ENCODE measurements at places on chromosomes 5 and 9. TPM values are rescaled to one million over a fixed set of nuclear protein-coding genes. Genes with fewer than 3 reads are reported as not detected.
A peak's percentile ranks its signal among the peaks of the same experiment; 100 is the strongest.

The ALDH1A1 gene
- 8.8 TPM for total RNA-seq

DNA sequence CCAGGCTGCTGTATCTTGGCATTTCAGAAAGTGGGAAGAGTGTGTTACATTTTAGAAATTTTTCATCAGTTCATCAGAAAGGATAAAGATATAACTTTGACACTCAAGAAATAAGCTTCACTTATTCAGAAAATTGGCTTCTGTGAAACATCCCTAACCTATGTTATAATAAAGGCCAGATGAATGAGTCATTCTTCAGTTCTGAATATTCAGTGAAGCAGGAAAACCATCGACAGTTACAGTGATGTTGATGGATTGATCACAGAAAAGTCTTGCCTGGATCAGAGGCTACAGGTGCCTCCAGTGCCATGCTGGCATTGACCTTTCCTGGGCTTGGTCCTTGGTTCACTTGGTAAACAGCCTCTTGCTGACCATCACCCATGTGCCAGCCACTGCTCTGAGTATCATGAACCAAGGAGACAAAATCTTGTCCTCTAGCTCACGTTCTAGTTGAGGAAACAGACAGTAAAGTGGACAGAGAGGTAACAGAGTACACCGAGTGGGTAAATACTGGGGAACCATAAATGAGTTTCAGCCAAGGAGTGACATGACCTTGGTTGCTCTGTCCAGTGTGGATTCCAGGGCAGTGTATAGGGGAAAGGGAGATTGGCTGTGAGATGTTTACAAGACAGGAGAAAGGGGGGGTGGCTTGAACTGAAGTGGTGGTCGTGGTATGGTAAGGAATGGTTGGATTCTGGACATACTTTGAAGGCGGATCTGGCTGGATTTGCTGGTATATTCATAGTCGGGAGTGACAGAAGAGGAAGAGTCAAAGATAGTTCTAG lies 98.6 kb downstream of the AMBP start:
- peak; percentile 31 for DNase-seq

- DNase-seq, result no peak
Measured at GRCh38 chr5:5584236-5584745, 161.8 kb downstream of the ICE1 start.

GRCh38 chr9:88996921-88997235 lies 5.6 kb downstream of the S1PR3 start:
- no peak for DNase-seq

DNA sequence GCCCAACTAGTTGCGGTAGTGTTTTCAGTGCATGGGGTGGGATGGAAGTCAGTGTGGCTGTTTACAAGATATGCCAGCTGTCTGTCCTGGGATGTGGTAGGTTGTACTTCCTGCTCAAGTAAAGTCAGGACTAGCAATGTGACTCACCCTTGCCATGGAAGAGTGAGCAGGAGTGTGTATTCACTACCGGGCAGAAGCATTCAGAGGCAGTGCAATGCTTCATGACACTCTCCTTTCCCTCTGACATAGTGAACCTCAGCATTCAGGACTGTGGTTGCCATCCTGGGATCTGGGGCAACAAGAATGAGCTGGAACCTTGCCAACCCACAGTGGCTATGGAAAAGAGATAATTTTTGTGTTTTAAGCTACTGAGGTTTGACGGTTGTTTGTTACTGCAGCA lies 68.9 kb downstream of the BOD1 start:
- peak; percentile 22 for DNase-seq

DNA sequence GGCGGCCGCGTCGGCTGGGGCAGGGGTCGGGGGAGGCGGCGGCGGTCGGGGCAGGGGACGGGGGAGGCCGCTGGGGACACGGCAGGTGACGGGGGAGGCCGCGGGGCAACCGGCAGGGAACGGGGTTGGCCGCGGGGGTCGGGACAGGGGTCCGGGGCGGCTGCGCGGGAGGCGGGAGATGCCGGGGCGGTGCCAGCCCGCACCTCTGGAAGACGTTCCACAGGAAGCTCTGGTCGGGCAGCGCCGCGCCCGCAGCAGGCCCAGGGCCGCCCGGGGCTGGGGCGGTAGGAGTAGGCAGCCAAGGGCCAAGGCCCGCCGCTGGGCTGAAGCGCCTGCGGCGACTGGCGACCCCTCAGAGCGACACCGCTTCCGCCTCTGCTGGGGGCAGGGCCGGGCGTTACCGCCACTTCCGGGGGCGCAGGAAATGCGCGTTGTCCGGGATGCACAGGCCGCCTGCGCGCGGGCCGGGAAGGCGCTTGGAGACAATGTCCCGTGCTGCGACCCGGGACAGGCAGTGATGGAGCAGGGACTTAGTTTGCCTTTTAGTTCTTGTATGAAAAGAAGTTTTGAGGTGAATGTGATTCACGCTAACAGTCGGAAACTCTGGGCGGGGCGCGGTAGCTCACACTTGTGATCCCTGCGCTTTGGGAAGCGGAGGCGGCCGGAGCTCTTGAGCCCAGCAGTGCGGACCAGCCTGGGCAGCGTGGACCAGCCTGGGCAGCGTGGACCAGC lies 110.0 kb upstream of the LPCAT1 start:
- DNase-seq, result peak; percentile 72

GRCh38 chr5:41277476-41278245 lies 64.3 kb upstream of the C6 start:
- no peak for DNase-seq

GRCh38 chr5:31639481-31640411 lies 815 bp downstream of the PDZD2 start:
- no peak for DNase-seq

DNA sequence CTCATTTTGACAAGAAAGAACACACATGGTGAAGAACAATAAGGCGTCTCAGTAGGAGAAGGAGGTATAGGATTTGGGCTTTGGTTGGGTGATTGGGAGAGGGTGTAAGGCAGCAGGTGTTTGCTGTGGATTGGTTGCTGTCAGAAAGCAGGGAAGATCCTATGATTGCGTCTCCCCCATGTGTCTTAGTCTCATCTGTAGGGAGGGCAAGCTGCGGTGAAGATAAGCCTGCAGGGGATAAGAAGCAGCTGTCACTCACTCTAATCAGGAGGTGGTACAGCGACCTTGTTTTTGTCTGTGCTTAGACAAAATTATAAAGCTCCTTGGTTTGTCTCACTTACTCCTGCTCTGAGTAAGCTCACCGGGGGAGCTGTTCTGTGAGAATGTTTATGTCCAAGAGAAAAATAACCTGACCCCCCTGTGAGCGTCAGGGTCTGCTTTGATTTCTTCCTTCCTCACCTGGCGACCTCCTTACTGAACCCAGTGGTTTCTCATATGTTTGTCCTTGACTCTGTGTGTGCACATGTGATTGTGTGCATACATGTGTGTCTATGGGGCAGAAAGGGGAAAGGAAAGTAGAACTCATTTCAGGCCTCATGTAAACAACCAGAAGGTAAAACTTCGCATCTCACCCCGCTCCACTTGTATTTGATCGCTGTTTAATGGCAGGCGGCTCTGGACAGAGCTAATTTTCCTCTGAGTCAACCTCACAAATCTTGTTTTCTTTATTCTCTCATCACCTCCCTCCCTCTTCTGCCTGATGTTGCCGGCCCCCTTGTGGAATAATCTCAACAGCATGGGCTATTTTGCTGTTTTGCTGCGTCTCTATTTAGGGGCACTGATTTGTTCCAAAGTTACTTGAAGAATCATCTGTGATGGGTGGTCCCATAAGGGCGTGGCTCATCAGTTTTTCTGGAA lies 105.6 kb downstream of the TENT4A start:
- DNase-seq, result no peak

- DNase-seq, result no peak
Measured at GRCh38 chr9:115437418-115437817, 319.5 kb upstream of the TNC start.

GRCh38 chr9:121169094-121169601 lies 32.5 kb downstream of the RAB14 start:
- DNase-seq, result peak; percentile 50

All from fibroblast of the aortic adventitia (primary cell).